Fibroblast of skin of abdomen (primary cell): ENCODE measurements at places on chromosomes 1 and 21.

DNA sequence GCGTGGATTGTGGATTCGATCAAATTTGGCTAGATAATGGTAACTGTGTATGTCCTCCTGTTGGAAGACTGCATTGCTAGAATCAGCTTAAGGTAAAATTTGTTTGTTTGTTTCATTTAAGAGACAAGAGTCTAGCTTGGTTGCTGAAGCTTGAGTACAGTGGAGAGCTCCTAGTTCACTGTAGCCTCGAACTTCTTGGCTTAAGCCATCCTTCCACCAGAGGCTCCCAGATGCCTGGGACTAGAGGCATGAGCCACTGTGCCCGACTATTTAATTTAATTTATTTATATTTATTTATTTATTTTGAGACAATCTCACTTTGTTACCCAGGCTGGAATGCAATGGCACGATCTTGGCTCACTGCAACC, 1.5 kb downstream of the PHACTR4 start:
- DNase-seq, result no peak

GRCh38 chr1:239067058-239067457, 319.3 kb upstream of the CHRM3 start:
- DNase-seq, result no peak

GRCh38 chr21:24705201-24705600, 902.1 kb downstream of the MRPL39 start:
- no peak for DNase-seq

DNA sequence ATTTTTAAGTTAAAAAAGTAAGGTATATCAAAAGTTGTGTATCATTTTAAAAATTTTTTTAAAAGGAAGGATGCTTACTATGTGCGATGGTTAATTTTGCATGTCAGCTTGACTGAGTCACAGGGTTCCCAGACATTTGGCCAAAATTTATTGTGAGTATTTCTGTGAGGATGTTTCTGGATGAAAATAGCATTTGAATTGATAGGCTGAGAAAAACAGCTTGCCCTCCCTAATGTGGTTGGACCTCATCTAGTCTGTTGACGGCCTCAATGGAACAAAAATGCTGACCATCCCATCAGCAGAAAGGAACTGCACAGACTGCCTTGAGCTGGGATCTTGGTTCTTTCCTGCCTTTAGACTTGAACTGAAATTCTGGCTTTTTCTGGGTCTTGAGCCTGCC, 724.5 kb downstream of the NCAM2 start:
- peak; percentile 57 for DNase-seq

- no peak for DNase-seq
These were observed 17.4 kb upstream of the CPLANE2 start for GRCh38 chr1:16254263-16254928.

GRCh38 chr1:232587141-232588008, 42.6 kb downstream of the SIPA1L2 start:
- no peak for DNase-seq

DNA sequence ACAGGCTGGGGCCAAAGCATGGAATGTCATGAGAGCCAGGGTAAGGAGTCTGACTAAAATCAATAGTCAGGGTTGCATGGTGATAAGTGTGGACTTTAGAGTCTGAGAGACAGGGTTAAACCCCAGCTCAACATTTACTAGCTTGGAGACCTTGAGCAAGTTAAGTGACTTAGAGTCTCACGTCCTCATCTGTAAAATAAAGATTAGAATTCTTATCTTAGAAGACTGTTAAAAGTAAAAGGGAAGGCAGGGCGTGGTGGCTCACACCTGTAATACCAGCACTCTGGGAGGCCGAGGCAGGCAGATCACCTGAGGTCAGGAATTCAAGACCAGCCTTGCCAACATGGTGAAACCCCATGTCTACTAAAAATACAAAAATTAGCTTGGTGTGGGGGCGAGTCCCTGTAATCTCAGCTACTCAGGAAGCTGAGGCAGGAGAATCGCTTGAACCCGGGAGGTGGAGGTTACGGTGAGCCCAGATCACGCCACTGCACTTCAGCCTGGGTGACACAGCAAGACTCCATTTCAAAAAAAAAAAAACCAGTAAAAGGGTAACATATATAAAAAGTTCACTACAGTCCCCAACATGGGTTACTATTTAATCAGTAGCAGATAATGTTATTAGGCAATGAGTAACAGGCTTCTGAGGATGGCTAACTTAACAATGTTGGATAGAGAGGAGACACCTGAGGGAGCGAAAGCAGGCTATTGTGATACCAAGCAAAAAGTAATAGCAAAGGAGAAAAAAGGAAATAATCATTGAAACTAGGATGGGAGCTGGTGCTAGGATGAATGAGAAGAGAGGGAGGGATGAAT, 20.8 kb downstream of the TMCO1 start:
- no peak for DNase-seq

GRCh38 chr1:243896313-243896712, 46.3 kb upstream of the AKT3 start:
- DNase-seq, result no peak

GRCh38 chr1:58979086-58979485, 195.2 kb upstream of the JUN start:
- DNase-seq, result no peak

DNA sequence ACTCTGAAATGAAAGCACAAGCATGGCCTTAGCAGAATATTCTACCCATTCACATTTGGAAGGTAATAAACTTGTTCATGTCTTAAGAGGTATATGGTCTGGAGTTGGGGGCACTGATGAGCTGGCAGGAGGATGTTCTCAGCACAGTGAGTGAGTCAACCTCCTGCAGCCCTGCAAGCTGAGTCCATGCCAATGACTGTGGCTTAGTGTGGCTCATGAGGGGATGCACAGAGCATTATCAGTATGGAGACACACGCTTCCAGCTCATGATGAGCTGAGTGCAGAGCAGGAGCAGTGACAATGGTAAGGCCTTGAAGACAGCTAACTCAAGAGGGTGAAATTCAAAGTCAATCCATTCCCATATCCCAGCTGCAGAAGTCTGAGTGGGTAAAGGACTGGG, 102.3 kb downstream of the TNFSF18 start:
- peak; percentile 86 for DNase-seq

DNA sequence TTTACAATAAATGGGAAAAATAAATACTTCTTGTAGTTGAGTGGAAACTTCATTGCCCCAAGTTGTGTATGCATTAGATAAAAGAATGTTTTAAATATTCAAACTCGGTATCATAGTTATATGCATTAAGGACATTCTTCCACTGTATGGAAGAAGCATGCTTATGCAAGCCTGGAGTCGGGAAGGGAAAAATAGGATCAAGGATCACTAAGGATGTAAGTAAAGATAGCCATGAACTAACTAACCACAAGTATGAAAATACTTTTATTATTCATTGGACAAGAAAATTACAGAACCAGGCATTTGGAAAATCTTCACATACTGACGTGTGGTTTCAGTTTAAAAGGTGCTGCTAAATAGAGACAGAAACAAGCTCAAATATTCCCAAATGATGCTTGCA, 26.9 kb upstream of the DPYD start:
- DNase-seq, result peak; percentile 65

GRCh38 chr1:156844638-156845037, 14.3 kb downstream of the INSRR start:
- no peak for DNase-seq

- DNase-seq, result peak; percentile 74
These were observed 65.2 kb downstream of the SIK1 start for GRCh38 chr21:43361493-43362296.

GRCh38 chr1:64912191-64912590, 54.2 kb downstream of the JAK1 start:
- no peak for DNase-seq

- peak; percentile 53 for DNase-seq
These were observed 14.0 kb upstream of the WASF2 start for GRCh38 chr1:27503844-27504587.

- no peak for DNase-seq
These were observed 11.0 kb downstream of the NHLH2 start for GRCh38 chr1:115829947-115830346.

GRCh38 chr1:92511541-92511940, 24.8 kb upstream of the GFI1 start:
- DNase-seq, result no peak

- peak; percentile 30 for DNase-seq
These were observed 15.0 kb upstream of the TGFB2 start for GRCh38 chr1:218330043-218330623.

DNA sequence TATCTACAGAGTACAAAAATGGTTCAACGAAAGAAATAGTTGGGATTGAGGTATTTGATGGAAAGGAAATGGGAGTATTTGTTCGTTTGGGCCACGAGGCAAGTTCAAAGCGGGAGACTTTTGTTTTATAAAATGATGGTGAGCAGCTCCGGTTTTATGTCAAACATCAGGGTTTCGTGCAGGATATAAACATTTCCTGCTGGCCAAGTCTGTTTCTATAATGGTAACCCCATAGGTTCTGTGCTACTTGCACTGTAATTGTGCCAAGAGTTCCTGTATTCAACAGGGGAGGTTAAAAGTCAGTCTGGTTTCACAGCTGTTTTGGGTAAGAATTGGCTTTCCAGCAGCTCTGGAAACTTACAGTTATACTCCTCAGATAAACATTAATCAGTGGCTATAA, 290.3 kb upstream of the NRIP1 start:
- no peak for DNase-seq

- no peak for DNase-seq
These were observed 38.2 kb downstream of the TP73 start for GRCh38 chr1:3690282-3691065.

DNA sequence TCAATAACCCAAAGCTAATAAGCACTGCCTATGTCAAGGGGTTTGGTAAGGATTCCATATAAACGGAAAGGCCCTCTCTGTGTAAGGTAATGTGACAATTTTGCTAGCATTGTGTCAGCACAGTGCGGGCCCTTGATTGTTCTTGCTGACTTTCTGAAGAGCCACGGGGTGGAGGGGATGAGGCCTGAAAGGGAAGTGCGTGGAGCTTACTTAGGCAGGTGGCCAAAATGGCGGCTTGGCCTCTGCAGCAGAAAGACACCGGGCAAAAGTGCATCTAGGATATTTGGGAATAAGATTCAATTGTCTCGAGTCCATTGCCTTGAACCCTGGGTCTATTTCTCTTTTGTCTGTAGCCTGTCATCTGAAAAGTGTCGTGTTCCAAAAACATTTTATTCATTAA, 114.3 kb downstream of the TGFB2 start:
- no peak for DNase-seq

DNA sequence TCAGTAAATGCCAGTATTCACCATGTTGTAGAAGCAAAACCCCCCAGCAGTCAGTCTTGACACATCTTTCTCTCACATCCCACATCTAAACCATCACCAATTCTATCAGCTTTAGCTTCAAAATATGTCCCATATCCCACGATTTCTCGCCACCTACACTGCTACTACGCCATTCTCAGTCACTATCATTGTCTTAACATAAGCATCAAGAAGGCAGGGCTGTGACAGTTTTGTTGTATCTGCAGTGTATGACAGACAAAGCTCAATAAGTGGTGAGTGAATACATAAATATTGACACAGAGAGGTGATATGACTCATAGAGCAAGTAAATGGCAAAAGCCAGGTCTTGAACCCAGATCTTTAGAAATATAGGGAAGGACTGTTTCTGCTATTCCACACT, 59.9 kb downstream of the JAK1 start:
- DNase-seq, result no peak

DNA sequence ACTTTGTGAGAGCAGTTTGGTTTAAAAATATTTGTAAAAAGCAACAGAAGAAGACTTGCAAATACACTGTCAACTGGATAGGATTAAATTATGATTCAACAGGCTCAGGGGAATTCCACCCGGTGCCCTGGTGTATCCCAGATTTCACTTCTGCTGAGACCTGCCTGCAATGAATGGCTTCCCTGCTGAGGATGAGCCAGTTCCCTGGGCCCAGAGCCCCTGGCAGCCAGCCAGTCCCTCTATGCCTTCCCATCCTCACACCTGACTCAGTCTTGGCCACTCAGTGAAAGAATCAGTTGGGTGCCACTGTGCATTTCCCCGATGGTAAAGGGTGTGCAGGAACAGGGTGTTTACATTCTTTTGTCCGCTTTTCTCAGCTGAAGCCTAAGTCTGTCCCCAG, 64.4 kb downstream of the KCTD3 start:
- peak; percentile 14 for DNase-seq

GRCh38 chr1:236301080-236301957, 19.6 kb upstream of the ERO1B start:
- no peak for DNase-seq

GRCh38 chr1:84089867-84090266, 54.2 kb upstream of the PRKACB start:
- peak; percentile 15 for DNase-seq

- DNase-seq, result no peak
These were observed 106.7 kb downstream of the CAMTA1 start for GRCh38 chr1:6891781-6892579.

DNA sequence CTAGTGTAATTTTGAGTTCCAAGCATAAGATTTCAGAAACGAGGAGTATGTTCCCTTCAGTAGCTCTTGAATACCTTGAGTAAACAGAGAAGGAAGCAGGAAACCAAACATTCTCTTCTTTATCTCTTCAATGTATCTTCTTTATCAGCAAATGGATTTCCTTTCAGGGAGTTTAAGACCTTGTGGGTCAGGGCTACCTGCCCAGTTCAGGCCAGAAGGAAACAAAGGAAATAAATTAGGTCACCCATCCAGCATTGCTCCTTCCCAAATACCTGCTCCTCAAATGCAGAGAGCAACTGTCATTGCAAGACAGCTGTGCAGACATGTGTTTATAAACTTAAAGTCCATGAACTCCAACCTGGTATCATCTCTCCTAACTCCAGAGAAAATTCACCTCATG, 130.1 kb upstream of the SOD1 start:
- DNase-seq, result no peak

- no peak for DNase-seq
These were observed 33.7 kb downstream of the PRDM15 start for GRCh38 chr21:41845310-41846032.

DNA sequence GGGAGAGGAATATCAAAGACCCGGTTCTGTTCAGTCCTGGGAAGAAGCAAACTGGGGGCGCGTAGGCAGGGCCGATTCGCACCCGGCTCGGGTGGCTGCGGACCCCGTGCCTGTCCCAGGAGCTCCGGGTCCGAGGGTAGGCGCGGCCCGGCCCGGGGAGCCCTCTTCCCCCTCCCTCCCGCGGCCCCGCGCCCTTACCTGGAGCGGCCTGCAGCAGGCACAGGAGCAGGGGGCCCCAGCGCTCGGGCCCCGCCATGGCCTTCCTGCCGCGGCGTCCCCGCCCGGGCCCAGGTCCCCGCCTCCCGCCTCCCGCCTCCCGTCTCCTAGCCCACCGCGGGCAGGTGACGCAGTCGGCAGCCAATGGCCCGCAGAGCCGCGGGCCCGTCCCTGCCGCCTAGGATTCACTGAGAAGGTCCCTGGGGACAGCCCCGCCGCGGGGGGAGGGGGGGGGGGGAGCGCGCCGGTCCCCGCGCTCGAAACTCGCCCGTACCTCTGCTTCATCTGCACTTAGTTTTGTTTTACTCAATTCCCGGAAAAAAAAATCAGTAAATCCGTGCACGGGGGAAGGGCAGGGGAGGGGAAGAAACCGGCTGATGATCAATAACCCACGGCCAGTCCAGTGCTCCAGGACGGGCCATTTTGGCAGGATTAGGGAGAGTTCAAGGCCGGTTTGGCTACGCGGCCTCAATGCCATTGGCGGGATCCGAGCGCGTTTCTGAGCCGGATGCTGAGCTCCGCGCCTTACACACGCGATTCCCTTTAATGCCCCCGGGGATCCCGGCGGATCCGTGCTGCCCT, at the start of gene IFNLR1:
Gene IFNLR1, minus strand, starts transcription at position 297 of the 798 bp plus-strand sequence. Its CDS starts 41 bp downstream, at position 256.
- no peak for DNase-seq

GRCh38 chr1:45213892-45214291, 7.5 kb upstream of the ZSWIM5 start:
- DNase-seq, result no peak

- no peak for DNase-seq
These were observed 17.8 kb upstream of the PTGFR start for GRCh38 chr1:78472851-78473496.

- DNase-seq, result no peak
These were observed 20.5 kb downstream of the STPG1 start for GRCh38 chr1:24392982-24393650.
